ENCODE measurements at places on chromosomes 16 and 17.

GRCh38 chr16:53849585-53849984 is 145.6 kb downstream of the FTO start:
- no peak for DNase-seq

DNA sequence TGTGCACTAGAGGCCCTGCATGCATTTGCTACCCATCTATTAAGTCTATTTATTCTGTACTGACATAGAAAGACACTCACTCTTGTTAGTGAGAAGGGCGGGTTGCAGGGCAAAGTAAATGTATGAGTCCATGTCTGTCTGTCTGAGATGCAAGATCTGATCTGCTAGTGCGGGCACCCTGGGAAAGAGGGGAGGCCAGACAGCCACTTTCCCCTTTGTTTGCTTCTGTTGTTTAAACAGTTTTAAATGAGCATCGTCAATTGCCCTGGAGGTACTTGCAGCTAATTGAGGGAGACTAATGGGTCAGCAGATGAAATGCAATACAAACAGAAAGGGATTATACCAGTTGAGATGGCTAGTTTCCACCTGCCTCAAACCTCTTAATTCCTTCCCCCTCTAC is 24.9 kb downstream of the SCNN1G start:
- no peak for DNase-seq

- no peak for DNase-seq
Observed at GRCh38 chr16:19106625-19107020, 7.1 kb upstream of the ITPRIPL2 start.

DNA sequence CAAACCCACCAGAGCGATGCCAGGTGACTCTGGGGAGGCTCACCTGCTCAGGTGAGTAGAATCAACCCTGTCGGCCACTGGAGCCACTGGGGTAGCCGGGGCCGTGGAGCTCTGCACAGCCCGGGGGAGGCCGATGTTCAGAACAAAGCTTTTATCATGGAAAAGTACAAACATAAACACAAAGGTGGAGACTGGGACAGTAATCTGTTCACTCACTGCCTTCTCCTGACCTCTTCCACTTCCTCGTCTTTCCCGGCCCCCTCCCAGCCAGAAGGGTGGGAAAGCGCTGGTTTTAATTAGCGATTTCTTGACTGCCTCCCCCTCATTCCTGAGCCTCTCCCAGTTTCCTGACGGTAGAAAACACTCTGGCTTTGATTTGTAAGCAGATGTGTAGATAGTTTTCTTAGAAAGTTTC is 9.8 kb upstream of the TEX19 start:
- DNase-seq: no peak

DNA sequence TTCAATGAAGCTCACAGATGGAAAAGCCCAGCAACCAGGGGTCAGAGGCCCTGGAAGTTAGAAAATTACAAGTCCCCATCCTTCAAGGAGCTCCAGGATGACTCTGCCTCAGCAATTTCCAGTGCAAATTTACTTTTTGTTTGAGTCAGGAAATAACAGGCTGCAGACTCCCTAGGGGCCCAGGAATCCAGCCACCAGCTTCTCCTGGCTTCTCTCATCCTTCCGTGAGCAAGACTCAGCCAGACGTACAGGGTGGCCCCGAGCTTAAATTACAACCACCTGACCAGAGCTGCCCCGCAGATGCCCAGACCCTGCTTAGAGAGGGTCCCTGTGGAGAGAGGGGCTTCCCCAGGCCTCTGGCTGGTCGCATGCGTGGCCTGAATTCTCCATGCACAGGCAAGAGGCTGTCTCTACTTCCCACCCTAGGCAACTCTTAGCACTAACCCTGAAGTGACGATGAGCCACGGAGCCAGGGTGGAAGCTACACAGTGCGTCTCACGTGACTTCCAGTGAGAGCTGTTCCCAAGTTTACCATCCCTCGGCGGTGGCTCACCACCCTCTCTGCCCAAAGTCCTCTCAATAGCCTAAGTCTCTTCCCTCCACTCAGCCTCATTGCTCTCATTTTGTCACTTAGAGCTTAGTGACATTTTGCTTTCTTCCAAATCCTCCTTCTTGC is 27.1 kb downstream of the GPR142 start:
- DNase-seq: no peak

GRCh38 chr17:80513892-80514291 is 30.7 kb upstream of the RPTOR start:
- no peak for DNase-seq

DNA sequence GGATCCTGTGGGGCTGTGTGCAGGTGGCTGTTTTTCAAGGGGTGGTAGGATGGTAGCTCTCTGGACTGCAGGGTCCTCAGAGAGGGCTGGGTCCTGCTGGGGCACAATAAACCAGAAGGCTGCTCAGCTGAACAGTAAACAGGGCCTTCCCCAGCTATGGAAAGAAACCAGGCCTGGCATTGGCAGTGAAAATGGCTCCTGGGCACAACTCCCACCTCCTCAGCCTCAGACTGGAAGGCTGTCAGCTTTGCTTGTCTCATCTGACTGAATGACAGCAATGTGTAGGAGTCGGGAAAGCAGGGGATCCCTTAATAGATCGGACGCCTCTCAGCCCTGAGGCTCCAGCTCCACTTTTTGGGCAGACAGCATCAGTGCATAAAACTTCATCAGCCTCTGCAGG is 59.8 kb upstream of the NLRP1 start:
- no peak for DNase-seq

DNA sequence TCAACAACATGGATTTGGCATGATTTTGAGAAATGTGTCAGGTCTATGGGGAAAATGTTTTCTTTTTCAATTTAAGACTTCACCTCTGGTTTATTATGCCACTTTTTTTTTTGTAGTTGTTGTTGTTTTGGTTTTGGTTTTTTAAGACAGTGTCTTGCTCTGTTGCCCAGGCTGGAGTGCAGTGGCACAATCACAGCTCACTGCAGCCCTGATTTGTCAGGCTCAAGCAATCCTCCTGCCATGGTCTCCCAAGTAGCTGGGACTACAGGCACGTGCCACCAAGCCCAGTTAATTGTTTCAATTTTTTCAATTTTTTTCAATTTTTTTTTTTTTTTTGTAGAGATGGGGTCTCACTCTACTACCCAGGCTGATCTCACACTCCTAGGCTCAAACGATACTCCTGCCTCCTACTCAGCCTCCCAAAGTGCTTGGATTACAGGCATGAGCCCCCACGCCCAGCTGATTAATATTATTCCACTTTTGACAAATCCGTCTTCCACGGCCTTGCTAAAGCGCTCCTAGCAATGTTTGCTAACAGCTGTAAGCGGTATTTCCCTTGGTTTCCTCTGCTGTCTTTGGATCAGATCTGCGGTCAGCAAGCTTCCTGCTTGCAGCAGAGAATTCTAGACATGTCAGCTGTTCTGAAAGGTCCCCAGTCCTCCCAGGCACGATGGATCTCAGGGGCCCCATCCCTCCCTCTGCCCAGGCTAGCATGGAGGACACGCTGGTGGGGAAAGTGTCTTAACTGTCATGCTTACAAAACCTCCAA is 7.0 kb upstream of the MILR1 start:
- DNase-seq: no peak

DNA sequence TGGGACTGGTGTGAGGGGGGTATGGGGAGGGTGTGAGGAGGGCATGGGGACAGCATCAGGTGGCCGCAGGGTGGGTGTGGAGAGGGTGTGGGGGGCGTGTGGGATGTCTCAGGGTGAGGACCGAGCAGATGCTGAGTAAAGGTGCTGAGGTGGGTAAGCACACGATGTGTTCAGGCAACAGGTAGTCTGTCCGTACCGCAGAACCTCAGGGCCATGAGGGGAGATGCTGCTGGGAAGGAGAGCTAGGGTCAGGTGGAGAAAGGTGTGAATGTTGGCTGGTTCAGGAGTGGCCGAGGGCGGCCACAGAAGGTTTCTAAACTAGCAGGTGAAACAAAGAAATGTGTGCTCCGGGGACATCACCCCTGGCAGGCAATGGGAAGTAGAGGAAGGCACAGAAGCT is 80.0 kb upstream of the CDH5 start:
- no peak for DNase-seq

DNA sequence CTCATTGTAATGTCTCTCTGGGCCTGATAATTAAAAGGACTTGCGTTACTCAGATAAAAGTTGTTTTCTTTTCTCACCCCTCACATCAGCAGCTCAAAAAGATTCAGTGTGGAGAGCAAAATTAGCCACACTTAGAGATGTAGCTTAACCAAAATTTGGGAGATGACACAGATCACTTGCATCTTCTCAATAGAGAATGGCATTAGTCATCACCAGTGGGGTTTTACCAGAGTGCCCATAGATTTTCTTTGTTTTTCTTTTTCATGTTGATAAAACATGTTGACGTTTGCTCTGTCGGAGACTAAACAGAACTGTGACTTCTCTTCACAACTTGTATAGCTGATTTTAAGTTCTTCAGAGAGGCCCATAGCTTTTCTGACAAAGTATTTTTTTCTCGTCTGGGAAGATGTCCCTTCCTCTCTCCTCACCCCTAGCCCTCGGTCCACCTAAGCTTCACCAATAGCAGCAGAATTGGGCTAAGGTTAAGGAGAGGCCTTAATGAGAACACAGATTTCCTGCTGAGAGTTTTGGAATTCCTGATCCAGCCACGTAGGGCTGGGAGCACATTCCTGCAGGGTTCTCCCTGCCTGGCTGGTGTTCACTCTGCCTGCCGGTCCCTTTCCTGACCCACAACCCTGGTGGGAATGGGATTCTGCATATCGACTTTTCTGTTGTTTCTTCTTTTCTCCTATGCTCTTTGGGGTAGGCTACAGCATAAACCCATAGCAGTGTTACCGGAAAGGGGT is 92.6 kb downstream of the CACNG3 start:
- DNase-seq: no peak

DNA sequence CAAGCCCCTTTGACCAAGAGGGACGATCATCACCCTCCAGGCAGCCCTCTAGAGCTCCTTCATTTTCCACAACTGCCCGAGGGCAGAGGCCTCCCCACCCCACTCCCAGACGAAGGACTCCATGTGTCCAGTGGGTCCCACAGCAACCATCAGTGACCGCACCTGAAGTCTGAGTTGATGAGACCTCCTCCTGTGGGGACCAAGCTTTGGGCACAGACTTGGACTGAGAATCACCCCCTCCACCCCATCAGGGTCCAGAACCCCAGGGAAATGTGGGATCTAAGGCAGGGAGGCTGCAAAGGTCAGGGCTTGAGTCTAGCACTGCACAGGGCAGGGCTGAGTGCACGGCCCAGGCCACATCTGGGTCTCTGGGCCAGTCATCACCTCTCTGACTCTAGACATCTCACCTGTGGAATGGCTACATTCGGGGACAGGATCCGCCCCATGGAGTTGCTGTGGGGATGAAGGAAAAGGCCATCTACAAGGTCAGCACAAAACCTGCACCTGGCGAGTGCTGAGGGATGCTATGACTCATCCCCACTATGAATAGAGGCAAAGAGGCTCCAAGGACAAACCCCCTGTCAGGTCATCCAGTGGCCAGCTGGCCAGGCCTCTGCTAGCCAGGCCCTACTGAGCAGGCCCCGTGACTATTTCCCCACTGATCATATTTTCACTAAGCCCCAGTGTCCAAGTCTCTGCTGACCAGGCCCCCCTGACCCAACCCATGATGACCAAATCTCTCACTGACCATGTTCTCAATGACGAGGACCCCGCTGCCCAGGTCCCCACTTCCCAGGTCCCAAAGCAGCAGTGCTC is 38.4 kb downstream of the TNFRSF13B start:
- no peak for DNase-seq

DNA sequence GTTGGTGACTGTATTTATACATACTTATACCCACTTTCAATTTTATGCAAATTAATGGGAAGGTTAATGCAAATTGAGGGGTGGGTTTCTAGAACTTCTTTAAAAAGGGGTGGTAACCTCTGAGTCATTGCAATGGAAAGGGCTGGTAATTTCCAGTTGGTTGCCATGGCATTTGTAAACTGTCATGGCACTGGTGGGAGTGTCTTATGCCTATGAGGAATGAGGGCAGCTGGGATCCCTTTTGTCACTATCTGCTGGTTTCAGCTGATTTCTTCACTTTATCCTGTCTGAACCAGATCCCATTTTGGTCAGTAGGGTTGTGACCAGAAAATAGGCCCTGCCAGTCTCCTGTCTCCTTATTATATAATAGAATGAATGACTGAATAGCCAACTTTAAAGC is 1006.7 kb upstream of the GOT2 start:
- no peak for DNase-seq

GRCh38 chr16:86598607-86599565 is 20.5 kb downstream of the FOXL1 start:
- DNase-seq: no peak

- no peak for DNase-seq
Observed at GRCh38 chr16:19431636-19432340, 14.1 kb downstream of the TMC5 start.

- DNase-seq: no peak
Observed at GRCh38 chr17:3770466-3770865, 30.5 kb downstream of the ITGAE start.

- peak; percentile 86 for DNase-seq
Observed at GRCh38 chr17:63841350-63842172, 924 bp downstream of the SMARCD2 start.

DNA sequence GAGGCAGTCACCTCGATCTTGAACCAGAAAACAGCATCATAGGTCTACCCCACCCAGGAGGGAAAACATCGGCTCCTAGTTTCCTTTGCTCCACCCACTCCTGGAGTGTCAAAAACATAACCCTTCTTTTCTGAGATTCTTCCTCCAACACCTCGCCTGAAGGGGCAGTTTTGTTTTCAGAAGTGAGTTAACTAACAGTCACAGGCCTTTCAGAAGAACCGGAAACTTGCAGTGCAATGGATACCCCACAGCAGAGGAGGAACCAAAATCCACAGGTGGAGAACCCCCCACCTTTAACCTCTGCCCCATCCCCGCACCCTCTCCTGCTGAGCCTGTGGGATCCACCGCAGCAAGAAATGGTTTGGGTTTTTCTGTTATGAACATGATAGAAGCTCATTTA is 7.8 kb upstream of the TEX2 start:
- no peak for DNase-seq

DNA sequence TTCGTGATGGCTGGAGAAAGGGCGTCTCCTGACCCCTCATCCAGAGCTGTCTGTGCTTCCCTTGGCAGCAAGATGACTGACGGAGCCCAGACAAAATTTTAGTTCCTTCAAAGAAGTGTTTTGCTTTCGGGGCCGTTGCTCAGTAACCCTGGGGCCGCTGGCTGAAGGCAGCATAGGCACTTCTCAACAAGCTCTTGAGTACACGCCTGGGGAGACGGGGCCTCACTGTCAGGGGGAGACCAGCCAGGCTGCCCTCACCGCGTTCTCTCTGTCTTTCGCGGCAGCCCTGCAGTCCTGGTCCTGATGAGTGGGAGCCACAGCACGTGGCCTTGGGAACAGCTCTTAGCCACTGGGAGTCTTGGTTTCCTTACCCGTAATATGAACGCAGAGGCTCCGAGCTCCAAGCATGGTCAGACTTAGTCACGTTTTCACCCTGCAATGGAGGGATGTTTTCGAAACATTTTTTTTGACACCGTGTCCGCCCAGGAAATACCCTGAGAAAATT is 86.0 kb downstream of the IRF8 start:
- DNase-seq: no peak

GRCh38 chr17:7593296-7593695 is 3.4 kb upstream of the SOX15 start:
- DNase-seq: no peak

- no peak for DNase-seq
Observed at GRCh38 chr17:40493697-40494096, 7.7 kb downstream of the TNS4 start.

GRCh38 chr17:29837531-29837930 is 92.5 kb downstream of the SSH2 start:
- DNase-seq: no peak
